Ovary (tissue), 10 donors: ENCODE measurements at places on chromosomes 2 and 18.

DNA sequence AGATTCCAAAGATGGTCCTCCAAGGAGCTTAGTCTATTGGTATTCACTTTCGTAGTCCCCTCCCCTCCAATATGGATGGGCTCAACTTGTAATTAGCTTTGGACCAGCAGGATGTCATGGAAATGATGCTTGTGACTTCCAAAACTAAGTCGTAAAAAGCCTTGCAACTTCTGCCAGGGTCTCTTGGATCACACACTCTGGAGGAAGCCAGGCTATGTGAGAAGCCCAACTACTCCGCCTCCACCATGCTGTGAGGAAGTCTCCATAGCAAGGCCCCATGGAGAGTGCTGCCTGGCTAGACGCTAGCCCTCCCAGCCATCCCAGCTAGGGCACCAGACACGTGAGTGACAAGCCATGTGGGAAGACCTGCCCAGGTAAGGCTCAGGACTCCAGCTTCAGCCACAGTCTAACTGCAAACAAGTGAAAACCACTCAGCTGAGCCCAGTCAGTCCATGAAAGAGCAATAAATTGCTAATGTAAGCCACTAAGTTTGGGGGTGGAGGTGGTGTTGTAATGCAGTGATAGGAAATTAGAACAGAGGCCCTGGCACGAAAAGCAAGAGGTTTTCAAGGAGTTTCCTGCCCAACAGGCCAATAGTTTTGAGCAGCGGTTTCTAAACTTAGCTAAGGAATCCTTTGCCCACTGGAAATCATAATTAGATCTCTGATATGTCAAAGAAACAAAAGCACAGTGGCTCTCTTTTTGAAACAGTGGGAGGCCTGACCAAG, 77.5 kb upstream of the GLI2 start:
- H3K27me3 ChIP-seq = no peaks in the 10 kb centered on the region
- H3K4me1 ChIP-seq = peaks cover 31% of the 10 kb centered on the region
- no peak overlapping the region for H3K27ac ChIP-seq
- no peak overlapping the region for H3K4me3 ChIP-seq
- no peak for DNase-seq
- no peaks in the 10 kb centered on the region for H3K36me3 ChIP-seq

DNA sequence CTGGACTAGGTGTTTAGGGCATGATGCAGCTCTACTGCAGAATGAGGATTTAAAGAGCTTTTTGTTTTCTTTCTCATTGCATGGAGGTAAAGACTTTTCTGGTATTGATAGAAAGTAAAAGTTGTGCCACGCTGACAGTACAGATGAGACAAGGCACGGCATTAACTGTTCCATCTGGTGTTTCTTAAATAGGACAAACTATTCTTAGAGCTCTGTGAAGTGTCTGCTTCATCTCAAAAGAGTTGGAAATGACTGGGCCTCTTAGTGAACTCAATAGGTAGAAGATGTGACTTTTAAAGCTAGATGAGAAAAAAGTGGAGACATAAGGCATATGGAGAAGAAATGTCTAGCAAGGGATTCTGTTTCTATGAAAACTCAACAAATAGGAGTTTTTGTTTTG, 321.8 kb downstream of the RPRM start:
- DNase-seq = no peak
- H3K4me1 ChIP-seq = no peaks in the 10 kb centered on the region
- H3K36me3 ChIP-seq = no peaks in the 10 kb centered on the region
- no peak overlapping the region for H3K27ac ChIP-seq
- H3K27me3 ChIP-seq = no peaks in the 10 kb centered on the region

GRCh38 chr18:67916097-67916496, 399.6 kb upstream of the DSEL start:
- no peak overlapping the region for H3K27ac ChIP-seq
- H3K27me3 ChIP-seq = no peaks in the 10 kb centered on the region
- no peaks in the 10 kb centered on the region for H3K4me1 ChIP-seq
- DNase-seq = no peak
- H3K36me3 ChIP-seq = no peaks in the 10 kb centered on the region

- H3K27ac ChIP-seq = no peak overlapping the region
- H3K36me3 ChIP-seq = no peaks in the 10 kb centered on the region
- H3K4me1 ChIP-seq = no peaks in the 10 kb centered on the region
Measured at GRCh38 chr2:236282406-236282805, 18.2 kb upstream of the ASB18 start.

GRCh38 chr2:20334605-20335203, 15.9 kb downstream of the PUM2 start:
- no peak overlapping the region for H3K27ac ChIP-seq
- no peaks in the 10 kb centered on the region for H3K27me3 ChIP-seq
- H3K4me3 ChIP-seq = no peak overlapping the region
- H3K36me3 ChIP-seq = no peaks in the 10 kb centered on the region
- H3K4me1 ChIP-seq = peaks cover 13% of the 10 kb centered on the region
